ENCODE measurements at places on chromosomes 11 and 22.

DNA sequence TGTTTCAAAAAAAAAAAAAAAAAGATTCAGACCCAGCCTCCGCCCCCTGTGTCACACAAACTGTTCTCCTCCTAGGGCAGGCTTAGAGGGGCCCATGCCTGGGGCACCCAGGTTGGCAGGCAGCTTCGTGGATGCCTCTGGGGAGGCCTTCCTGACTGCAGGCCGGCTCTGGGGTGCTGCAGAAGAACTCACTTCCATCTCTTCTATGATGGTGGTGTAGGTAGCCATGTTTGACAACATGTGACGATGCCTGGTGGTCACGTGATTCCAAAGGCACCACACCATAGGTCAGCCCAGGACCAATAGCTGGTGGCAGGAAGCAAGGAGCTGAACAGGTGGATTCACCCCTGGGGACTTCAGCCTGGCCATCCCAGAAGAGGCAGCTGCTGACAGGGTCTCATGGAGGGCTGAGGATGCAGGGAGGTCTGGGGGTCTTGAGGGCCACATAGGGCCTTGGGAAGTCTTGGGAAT is 24.1 kb upstream of the CELSR1 start:
- no peak for DNase-seq

GRCh38 chr11:11770921-11771486 is 70.8 kb upstream of the USP47 start:
- DNase-seq, result no peak

GRCh38 chr22:37427711-37428635 is 694 bp upstream of the ELFN2 start:
- DNase-seq, result no peak

DNA sequence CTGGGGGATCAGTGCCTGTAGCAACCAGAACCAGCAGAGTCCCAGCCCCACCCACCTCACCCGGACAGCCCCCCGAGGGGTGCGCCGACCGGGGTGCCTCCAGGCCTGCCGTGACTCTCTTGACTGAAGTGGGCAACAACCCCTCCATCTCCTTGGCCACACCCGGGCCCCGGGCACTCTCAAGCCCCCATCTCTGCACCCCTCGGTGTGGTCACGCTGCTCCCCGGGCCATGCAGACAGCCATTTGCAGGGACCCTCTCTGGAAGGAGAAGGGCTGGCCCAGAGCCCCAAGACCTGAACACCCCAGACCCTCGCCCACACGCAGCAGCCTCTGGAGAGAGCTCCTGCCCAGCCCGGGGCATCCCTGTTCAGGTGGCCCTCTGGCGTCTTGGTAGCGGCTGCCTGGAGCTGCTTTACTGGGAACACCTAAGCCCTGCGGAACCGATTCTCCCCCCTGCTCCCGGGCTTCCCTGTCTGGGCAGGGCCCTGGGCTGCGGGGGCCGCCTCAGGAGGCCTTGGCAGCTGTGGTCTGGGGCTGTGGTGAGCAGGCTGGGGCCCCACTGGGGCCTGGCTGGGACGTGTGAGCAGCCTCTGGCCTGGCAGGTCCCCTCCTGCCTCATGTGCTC is 84.9 kb downstream of the WNT7B start:
- DNase-seq, result no peak

DNA sequence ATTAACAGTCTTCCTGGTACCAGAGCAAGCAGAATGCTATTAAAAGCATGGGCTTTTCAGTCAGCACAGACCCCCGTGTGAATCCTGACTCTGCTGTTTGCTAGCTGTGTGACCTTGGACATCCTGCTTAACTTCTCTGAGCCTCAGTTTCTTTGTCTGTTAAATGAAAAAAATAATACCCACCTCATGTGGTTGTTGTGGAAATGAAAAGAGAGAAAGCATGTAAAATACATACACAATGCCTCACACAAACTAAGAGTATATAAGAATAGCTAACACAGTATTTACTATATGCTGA is 39.5 kb downstream of the AHNAK start:
- no peak for DNase-seq

GRCh38 chr22:23565915-23566704 is 14.0 kb downstream of the IGLL1 start:
- no peak for DNase-seq

- DNase-seq, result no peak
Measured at GRCh38 chr22:46280999-46281623, 13.3 kb downstream of the TTC38 start.

- peak; percentile 50 for DNase-seq
Measured at GRCh38 chr11:33835143-33835878, 56.6 kb downstream of the LMO2 start.

DNA sequence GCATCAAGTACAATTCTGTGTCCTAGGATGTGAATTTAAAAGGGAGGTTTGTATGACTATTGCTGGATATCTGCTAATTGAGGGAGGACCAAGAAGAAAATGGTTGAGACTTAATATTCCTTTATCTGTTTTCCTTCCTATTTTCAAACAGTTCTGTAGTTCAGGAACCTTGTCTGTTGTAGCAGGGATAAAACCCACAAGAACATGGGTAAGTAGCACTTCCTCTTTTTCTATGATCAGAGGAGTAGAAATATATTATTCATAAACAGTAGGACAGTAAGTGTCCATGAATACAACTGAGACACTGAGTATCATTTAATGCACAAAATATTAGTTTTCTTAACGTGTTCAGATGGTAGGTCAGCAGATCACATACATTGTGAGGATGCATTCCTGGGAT is 7.6 kb downstream of the MS4A3 start:
- peak; percentile 49 for DNase-seq

DNA sequence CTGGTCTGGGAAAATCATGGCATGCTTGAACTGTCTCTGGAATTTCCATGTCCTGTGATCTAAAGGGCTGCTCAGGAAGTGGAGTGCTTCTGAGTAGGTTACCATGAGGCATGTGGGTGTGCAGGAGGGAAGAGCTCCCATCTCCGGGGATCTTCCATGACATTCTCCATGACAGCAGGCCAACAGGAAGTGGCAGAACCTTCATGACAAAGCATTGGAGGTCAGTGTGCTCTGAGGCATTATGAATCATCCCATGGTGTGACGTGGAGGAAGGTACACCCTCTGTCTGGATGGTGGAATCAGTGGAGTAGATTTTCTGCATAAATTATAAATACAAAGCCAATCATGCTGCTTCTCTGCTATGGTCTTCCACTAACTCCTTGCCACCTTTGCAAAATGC is 139.6 kb upstream of the E2F8 start:
- peak; percentile 3 for DNase-seq

DNA sequence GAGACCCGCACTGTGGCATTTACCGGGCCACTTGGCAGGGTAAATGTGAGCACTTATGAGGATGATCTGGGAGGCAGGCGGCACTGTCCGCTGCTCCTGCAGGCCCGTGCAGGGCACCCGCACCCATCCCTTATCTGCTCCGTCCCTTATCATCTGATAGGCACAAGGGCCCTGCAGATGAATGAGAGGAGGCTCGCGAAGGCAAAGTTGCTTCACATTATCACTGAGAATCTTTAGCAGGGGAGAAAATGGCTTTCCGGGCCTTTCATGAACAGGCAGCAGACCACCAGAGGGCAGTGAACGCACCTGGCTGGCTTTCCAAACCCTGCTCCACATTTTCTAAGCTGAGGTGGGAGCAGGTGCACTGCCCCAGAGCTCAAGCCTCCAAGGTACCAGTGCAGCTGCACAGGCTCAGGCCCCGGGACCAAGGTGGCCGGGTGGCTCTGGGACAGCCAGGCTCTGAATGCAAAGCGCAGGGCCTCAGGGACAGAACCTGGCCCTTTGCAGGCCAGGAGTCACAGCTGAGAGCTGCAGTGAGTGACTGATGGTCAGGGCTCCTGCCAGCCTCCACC is 165.6 kb downstream of the SHANK2 start:
- DNase-seq, result no peak

DNA sequence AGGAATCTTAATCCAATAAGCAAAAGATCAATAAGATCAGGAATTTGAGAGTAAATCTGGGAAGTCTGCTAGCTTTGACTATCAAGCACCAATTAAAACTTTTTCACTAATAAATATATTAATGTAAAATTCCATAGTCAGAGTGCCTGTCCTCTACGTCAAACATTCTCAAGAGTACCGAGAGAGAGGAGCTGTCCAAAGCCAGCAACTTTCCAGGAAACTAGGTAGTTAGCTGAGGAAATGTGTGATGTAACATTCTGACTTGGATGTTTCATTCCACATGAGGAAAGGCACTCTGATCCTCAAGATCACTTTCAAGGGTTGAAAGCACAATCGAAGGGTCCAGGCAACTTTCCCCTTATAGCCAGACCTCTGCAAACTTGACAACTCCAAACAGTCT is 113.2 kb downstream of the STK33 start:
- no peak for DNase-seq

DNA sequence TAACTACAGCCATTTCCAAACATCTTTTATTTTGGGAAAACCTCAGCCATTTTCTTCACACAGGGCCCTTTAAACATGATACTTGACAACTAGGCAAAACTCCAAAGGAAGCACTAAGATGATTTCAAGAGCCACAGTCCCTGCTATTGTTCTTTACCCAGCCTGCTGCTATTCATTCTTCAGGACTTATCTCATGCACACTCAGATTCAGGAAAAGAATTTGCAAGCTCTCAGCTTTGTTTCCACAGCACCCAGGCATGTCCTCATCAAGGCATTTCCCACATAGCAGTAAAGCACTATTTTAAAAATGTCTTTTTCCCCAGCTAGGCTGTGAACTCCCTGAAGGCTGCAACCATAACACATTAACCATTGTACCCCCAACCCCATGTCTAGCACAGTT is 609.3 kb upstream of the CCDC90B start:
- no peak for DNase-seq

DNA sequence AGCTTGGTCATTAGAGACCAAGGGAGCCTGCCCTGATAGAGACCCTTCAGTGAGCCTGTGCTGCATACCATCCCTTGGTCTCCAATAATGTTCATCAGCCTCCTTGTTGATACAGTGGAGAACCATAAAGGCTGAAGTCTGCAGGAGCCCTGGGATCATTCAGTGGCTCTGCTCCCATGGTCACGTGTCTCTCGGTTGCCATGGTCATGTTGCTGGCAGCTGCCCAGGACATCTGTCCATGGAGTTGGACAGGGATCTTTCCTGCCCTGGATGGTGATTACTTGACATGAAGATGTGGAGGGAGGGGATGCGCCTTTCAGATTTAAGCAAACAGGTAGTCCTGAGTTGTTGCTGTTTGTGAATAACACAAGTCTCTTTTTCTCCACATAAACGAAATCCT is 38.2 kb downstream of the CYB5R2 start:
- no peak for DNase-seq

GRCh38 chr11:86800960-86801272 is 574 bp downstream of the PRSS23 start:
- DNase-seq, result no peak

GRCh38 chr11:1650034-1650917 is 20.7 kb downstream of the KRTAP5-5 start:
- no peak for DNase-seq

GRCh38 chr22:46370584-46371291 is 35.2 kb downstream of the TRMU start:
- no peak for DNase-seq

DNA sequence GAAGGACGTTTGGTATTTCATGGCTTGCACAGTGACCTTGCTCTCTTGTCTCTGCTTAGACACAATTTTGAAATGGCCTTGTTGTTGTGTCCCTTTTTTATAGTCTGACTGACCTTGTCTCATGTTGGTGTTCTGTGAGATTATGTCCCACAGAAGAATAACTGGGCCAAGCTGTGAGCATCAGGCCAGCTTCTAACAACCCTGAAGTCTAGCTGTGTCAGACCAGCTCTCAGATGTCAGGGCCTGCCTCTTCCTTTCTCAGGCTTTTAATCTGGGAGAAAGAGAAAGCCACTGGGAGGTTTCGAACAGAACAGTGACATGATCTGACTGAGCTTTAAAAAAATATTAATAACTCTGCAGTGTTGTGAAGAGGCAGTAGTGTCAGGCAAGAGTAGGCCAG is 2.0 kb upstream of the UEVLD start:
- DNase-seq, result no peak

DNA sequence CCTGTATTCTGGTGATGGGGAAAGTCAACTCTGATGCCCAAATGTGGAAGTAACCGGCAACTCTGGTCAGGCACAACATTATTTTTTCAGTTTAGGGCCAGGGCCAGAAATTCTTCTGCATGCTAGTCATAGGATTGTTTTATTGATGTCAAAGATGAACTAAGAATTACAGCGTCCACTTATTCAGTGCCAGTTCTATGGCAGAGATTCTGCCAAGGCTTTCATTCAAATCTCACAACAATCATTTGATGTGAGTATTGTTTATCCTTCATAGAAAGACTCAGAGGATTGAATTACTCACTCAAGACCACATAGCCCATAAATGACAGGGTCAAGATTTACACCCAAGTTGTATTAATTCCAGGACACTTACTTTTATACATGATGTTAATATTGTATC is 87.7 kb downstream of the TMPRSS5 start:
- DNase-seq, result no peak

DNA sequence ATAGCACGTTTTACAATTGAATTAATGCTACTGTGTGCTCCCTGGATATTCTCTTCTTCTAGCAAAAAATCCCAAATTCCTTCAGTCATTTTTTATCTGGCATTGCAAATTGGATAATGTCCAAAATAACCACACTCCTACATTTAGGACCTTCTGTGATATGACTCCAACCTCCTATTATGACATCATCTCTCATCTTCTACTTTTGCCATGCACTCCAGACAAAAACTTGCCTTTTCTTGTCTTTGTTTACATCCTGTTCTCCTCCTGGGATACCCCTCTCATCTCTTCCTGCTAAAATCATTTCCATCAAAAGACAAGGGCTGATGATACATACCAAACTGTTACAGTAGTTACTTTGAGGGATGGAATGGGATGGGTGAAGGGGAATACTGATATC is 20.6 kb upstream of the TMEM218 start:
- DNase-seq, result no peak

GRCh38 chr11:20962581-20962980 is 293.2 kb downstream of the NELL1 start:
- no peak for DNase-seq

GRCh38 chr11:34067383-34068065 is 16.0 kb downstream of the CAPRIN1 start:
- DNase-seq, result peak; percentile 21

- DNase-seq, result no peak
Measured at GRCh38 chr11:84044706-84045105, 758.5 kb upstream of the CCDC90B start.

DNA sequence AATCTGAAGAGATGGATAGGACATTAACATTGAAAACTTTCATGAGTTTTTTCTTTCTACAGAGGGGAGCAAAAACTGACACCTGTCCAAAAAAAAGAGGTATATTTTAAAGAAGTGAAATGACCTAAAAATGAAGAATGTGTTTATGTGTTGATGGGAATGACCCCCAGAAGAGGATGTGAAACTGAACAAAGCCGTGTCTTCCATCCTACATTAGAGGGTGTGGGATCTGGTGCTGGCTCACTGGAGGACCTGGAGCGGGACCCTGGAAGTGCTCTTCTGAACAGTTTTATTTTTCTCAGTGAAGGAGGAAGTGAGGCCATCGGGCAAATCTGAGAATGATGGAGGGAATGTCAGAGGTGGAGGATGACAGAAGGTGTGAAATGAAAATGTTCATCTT is 470.1 kb downstream of the NTM start:
- peak; percentile 23 for DNase-seq

DNA sequence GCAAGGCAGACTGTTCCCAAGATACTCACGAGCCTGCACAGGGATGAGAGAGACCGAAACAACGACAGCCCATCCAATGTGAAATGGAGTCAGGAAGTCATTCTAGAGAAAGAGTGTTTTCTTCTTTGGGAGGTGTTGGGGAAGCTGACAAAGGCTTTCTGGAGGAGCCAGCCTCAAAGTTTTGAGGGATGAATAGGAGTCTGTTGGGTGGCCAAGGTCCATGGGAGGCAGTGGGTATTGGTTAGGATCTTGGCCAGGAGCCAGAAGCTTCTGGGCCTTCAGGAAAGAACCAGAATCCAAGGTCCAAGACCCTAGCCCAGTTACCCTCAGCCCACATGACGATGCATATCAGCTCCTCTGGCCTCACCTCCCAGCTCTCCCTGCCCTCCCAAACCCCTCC is 59.9 kb upstream of the SHISAL1 start:
- no peak for DNase-seq

Measured in suppressor macrophage treated with lipopolysaccharide for 4 hours (primary cell).